ENCODE measurements at places on chromosomes 16 and 17. TPM values are rescaled to one million over a fixed set of nuclear protein-coding genes. Genes with fewer than 3 reads are reported as not detected.
A peak's percentile ranks its signal among the peaks of the same experiment; 100 is the strongest.

Gene UBFD1
- 103 TPM for total RNA-seq

Gene CD300E
- not detected for total RNA-seq

Gene KRTAP4-6
- total RNA-seq = not detected

Gene CCDC154
- total RNA-seq = not detected

Gene SLC47A1
- not detected for total RNA-seq

Gene KRTAP3-3
- not detected for total RNA-seq

GRCh38 chr17:21300601-21301571 lies 16.4 kb downstream of the MAP2K3 start:
- peaks cover 13% of the 10 kb centered on the region for H3K27me3 ChIP-seq
- peaks cover 20% of the 10 kb centered on the region for H3K36me3 ChIP-seq
- peaks cover 6% of the 10 kb centered on the region for H3K4me1 ChIP-seq
- H3K4me3 ChIP-seq = no peak overlapping the region
- DNase-seq = no peak

GRCh38 chr17:9120471-9120870 lies 99.2 kb downstream of the NTN1 start:
- no peaks in the 10 kb centered on the region for H3K4me1 ChIP-seq
- no peak overlapping the region for H3K4me3 ChIP-seq
- H3K36me3 ChIP-seq = no peaks in the 10 kb centered on the region
- H3K27ac ChIP-seq = no peak overlapping the region
- no peak for DNase-seq

DNA sequence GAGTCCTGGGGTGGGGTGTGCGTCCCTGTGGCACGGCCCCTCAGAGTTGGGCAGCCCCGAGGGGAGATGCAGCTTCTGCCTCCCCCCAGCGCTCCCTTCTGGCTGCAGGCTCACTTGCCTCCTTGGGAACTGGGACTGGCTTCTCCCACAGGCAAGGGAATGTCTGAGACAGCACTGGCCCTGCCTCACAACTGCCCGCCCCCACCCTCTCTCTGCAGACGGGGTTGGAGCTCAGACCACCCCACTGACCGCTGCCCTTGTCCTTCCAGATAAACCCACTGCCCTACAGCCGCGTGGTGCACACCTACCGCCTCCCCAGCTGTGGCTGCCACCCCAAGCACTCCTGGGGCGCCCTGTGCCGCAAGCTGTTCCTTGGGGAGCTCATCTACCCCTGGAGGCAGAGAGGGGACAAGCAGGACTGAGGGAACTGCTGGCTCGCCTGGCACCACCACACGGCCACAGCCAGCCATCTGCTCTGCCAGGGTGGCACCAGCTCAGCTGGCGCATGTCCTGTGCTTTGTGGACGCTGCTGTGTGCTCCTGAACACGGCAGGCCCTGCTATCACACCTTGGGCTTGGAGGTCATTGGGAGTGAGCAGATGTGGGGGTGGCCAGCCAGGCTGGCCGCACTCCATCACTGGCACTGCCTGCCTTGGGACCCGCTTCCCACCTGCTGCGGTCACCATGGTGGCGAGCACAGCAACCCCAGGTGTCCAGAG lies 7.1 kb upstream of the RAB40C start:
- H3K4me1 ChIP-seq = peaks cover 18% of the 10 kb centered on the region
- H3K27me3 ChIP-seq = peaks cover 4% of the 10 kb centered on the region
- DNase-seq = no peak
- no peak overlapping the region for H3K27ac ChIP-seq

DNA sequence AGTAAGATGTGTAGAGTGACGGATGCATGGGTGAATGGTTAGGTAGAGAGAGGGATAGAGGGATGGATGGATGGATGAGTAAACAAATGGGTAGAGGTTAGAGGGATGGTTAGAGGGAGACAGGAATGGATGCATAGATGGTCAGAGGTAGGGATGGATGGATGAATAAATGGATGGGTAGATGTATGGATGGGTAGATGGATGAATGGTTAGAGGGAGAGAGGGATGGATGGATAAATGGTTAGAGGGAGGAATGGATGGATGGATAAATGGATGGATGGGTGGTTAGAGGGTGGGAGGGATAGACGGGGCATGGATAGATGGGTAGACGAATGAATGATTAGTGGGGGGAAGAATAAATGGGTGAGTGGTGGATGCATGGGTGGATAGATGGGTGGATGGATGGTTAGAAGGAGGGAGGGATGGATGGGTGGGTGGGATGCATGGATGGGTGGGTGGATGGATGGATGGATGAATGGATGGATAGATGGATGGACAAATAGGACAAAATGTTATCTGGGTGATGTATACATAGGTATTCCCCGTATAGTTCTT lies 29.2 kb upstream of the SNN start:
- peaks cover 39% of the 10 kb centered on the region for H3K4me1 ChIP-seq
- H3K27ac ChIP-seq = peak overlapping the region; percentile 100
- peak overlapping the region; percentile 1 for H3K4me3 ChIP-seq
- H3K27me3 ChIP-seq = peaks cover 4% of the 10 kb centered on the region

GRCh38 chr16:12386192-12386591 lies 409.7 kb downstream of the SNX29 start:
- peaks cover 2% of the 10 kb centered on the region for H3K27me3 ChIP-seq
- no peak overlapping the region for H3K4me3 ChIP-seq
- H3K27ac ChIP-seq = no peak overlapping the region
- H3K36me3 ChIP-seq = peaks cover 13% of the 10 kb centered on the region
- H3K4me1 ChIP-seq = peaks cover 30% of the 10 kb centered on the region

DNA sequence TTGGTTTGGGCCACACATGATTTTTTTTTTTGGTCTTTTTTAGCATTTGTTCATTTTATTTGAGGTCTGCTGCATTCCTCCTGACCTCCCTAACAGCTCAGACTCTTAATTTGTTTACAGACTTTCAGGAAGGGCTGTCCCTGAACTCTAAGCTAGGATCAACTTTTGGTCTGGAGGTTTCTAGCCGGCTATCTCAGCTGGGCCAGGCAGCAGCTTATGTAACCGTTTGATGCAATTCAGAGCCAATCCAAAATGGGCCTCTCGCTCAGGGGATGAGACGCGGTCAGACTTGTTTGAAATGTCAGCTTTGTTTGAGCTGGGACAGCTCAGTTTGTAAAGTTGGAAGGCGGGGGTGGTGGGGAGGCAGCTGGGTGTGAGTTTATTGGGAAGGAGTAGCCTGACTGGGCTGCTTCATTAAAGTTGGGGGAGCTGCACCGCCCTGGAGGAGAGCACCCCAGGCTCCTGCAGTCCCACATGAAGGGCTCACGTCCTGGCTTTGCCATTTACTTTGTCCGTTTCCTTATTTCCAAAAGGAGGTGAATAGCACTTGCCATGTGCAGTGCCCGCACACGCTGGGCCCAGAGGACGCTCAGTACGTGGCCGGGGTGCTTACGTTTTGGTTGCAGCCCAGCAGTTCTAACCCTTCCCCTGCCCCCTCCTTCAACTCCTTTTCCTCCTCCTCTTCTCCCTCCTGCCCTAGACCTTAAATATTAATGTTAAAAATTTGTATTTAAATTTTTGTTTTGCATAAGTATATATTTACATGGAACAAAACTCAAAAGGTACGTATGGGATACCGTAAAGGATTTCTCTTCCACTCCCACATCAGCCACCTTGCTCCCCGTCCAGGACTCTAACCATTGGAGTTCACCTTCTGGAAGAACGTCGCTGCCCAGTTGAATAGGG lies 121.2 kb downstream of the SNX29 start:
- no peak overlapping the region for H3K27ac ChIP-seq
- peaks cover 12% of the 10 kb centered on the region for H3K36me3 ChIP-seq
- peaks cover 3% of the 10 kb centered on the region for H3K27me3 ChIP-seq
- H3K4me3 ChIP-seq = no peak overlapping the region

GRCh38 chr17:77409282-77410161 lies 268.8 kb downstream of the SEC14L1 start:
- H3K27ac ChIP-seq = peak overlapping the region; percentile 84
- H3K36me3 ChIP-seq = peaks cover 42% of the 10 kb centered on the region
- H3K4me3 ChIP-seq = peak overlapping the region; percentile 41
- H3K4me1 ChIP-seq = peaks cover 80% of the 10 kb centered on the region
- H3K27me3 ChIP-seq = peaks cover 18% of the 10 kb centered on the region

GRCh38 chr17:64032081-64032480 lies 11.6 kb upstream of the ICAM2 start:
- H3K4me1 ChIP-seq = peaks cover 9% of the 10 kb centered on the region
- H3K36me3 ChIP-seq = no peaks in the 10 kb centered on the region
- peak; percentile 21 for DNase-seq
- no peaks in the 10 kb centered on the region for H3K27me3 ChIP-seq
